ENCODE measurements at places on chromosomes 1 and 21.

- DNase-seq = no peak
These were observed 91.7 kb downstream of the C1orf94 start for GRCh38 chr1:34268311-34268954.

GRCh38 chr1:34908369-34908768, 21.1 kb downstream of the DLGAP3 start:
- DNase-seq = no peak

- no peak for DNase-seq
These were observed 1.9 kb downstream of the MTFR1L start for GRCh38 chr1:25821630-25822091.

DNA sequence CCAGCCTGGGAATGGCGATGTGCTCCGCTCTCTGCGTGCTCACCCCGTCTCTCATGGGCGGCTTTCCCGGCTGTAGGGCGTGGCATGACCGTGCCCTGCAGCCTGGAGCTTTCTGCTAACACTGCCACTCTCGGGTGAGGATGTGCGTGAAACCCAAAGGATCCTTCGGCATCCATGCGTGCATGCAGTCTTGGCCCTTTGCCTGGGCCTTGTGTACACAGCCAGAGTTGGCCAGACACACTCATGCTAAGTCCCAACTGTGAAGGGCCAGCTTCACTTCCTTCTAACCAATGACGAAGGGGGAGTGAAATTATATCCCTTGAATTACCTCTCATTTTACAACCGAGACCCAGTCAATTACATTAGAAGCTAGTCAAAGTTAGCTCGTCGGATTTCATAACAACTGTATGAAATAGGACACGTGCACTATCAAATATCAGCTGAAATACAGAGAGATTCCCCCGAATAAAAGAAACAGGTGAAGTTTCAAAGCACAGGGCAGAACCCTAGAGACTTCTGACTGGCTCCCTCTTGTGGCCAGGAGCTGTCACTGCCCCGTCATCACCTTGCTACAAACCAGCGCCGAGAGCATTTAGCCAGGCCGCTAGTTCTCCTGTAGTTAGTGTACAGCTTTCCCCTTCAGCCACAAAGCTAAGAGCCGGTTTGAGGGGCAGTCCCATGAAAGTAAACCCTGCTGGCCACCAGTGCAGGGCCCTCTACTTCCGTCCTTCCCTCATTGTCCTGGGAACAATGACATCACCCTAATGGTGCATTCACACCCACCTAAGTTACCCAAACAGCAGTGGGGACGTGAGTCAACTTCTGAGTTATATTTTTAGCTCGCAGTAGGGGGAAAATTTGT, 63.4 kb upstream of the COA6 start:
- peak; percentile 87 for DNase-seq

GRCh38 chr1:39877231-39877778, 6.0 kb downstream of the TRIT1 start:
- peak; percentile 99 for DNase-seq

GRCh38 chr1:118177998-118178397, 7.0 kb downstream of the SPAG17 start:
- no peak for DNase-seq

- no peak for DNase-seq
These were observed 1667.8 kb downstream of the MRPL39 start for GRCh38 chr21:23939369-23940065.

Measured in NCI-H510A (cell line).